SK-N-MC (cell line): ENCODE measurements at places on chromosomes 1 and 21.

- DNase-seq, result no peak
These were observed 157.9 kb downstream of the CASZ1 start for GRCh38 chr1:10638559-10639005.

GRCh38 chr1:206694171-206695124 lies 9.7 kb downstream of the MAPKAPK2 start:
- no peak for DNase-seq

GRCh38 chr1:17635811-17636210 lies 96.3 kb downstream of the ARHGEF10L start:
- DNase-seq, result no peak

GRCh38 chr1:246165826-246166709 lies 341.0 kb downstream of the SMYD3 start:
- DNase-seq, result no peak

DNA sequence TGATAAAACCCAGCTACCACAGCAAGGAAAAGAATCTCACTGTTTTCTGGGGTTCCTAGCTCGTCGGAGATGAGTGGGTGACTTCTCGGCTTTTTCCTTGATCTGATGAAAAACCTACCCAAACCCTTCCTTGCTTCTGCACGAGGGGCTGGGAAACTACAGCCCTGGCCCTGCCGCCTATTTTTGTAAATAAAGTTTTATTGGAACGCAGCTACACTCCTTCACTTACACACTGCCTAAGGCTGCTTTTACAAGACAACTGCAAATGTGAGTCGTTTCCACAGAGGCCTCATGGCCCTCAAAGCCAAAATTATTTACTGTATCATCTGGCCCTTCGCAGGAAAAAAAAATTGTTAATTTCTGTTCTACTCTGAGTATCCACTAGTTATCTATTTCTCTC lies 116.0 kb upstream of the TMPRSS2 start:
- DNase-seq, result no peak

DNA sequence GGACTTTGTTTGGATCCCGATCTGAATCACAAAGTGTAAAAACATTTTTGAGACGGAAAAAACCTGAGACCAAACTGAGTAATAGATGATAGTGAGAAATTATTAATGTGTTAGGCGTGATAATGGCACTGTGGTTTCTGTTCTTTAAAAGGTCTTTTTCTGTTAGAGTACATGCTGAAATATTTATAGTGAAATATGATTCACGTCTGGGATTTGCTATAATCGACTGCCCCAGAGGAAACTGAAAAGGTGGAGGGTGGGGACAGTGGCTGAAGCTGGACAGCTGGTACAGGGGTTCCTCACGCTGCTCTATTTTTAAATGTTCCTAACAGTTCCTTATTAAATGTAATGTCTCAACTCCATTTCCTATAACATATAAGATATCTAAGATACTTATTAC lies 11.2 kb downstream of the URB1 start:
- DNase-seq, result no peak

- DNase-seq, result no peak
These were observed 11.7 kb downstream of the HMGN2 start for GRCh38 chr1:26483980-26484379.

GRCh38 chr1:153087652-153088051 lies 6.7 kb downstream of the SPRR2E start:
- DNase-seq, result no peak

GRCh38 chr21:45511007-45511406 lies 31.2 kb downstream of the SLC19A1 start:
- no peak for DNase-seq

DNA sequence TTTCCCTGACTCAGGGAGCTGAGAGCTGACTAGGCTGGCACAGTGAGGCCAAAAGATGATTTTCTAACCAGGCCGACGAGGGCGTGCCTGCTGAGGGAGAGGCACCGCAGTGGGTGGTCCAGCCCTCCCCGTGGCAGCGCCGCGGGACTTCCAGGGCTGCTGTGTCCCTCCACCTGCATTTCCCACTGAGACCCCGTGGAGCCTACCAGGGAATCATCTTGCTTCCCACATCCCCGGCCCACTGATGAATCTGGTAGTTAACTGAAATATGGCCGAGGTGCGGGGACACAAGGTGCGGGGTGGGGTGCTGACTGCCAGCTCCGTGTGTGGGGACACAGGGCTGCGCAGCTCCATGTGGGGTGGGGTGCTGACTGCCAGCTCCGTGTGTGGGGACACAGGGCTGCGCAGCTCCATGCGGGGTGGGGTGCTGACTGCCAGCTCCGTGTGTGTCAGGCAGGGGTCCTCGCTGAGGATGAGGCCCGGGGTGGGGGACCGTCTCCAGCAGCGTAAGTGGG lies 10.4 kb downstream of the WRAP73 start:
- no peak for DNase-seq

DNA sequence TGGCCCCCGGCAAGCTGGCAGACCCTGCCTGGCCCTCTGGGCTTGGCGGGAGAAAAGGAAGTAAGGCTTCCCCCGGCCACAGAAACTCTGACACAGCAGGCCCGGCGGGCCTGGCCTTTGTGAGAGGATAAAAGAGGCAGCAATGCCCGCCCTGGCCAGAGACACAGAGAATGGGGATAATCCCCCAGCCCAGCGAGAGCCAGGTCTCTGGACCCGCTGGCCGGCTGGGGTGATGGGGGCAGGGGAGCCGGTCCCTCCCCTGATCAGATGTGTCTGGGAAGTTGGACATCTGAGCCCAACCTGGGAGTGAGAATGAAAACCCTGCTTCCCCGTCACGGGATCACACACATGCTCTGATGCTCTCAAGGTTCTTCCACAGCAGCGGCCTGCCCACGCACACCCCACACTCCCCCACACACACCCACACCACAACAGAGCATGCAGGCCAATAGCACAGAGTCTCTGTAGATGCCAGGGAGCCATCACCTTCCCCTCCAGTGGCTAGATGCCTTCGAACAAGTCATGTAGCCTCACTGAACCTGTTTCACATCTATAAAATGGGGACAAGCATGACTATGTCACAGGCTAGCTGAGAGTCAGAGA lies 4.2 kb downstream of the RSPO1 start:
- no peak for DNase-seq

GRCh38 chr1:183143576-183144315 lies 42.3 kb upstream of the LAMC2 start:
- DNase-seq, result no peak

DNA sequence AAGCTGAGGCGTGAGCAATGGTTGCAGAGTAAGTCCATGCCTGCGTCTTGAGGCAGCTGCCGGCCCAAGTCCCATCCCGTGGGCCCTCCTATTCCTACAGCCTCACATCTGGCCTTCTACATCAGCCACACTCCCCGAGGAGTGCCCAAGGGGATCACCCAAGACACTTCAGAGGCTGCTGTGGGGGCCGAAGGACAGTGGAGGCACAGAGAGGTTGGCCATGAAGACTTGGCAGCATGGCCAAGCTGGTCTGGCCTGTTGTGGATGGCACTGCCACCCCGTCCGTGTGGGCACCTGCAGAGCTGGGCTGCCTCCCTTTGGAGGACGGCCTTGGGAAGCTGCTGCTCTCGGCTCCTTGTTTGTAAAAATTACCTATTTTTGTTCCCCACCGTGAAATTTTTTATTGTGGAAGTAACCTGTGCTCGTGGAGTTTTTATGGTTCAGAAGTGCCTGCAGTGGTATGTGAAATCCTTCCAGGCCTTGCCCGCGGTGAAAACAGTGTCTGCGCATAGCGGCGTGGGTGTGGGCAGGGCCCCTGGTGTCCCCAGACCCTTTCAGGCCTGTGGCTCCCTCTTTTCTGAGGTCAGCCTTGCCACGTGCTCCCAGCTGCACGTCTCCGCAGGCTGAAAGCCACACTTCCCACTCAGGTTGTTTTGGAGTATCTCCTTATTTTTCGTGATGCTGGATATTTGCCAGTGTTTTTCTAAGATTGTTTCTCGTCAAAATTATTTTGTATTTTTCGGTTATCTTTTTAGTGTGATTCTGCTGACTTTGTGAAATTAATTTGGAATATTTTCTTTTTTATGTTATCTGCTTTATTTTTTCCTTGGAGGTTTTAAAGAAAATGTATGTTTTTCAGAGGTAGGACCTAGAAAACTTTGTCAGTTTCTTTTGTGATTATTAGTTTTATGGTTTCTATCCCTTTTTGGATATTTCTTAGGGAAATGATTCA lies 20.6 kb downstream of the SLX9 start:
- no peak for DNase-seq

- DNase-seq, result no peak
These were observed 113.6 kb downstream of the MACF1 start for GRCh38 chr1:39317910-39318633.

DNA sequence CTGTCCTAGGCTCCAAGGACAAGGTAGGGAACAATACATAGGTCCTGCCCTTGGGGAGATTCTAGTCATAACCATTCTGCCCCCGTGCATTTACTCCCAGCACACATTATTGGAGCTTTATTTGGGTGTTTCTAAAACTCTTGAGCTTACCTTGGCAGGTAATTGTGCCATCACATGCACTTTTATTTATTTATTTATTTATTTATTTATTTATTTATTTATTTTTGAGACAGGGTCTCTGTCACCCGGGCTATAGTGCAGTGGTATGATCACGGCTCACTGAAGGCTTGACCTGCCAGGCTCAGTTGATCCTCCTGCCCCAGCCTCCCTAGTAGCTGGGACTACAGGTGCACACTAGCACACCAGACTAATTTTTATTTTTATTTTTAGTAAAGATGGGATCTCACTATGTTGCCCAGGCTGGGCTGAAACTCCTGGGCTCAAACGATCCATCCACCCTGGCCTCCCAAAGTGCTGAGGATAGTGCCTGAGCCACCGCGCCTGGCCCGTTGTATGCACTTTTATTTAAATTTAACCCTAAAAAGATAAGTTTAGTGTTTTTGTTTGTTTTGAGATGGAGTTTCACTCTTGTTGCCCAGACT lies 9.2 kb downstream of the AGMAT start:
- no peak for DNase-seq

DNA sequence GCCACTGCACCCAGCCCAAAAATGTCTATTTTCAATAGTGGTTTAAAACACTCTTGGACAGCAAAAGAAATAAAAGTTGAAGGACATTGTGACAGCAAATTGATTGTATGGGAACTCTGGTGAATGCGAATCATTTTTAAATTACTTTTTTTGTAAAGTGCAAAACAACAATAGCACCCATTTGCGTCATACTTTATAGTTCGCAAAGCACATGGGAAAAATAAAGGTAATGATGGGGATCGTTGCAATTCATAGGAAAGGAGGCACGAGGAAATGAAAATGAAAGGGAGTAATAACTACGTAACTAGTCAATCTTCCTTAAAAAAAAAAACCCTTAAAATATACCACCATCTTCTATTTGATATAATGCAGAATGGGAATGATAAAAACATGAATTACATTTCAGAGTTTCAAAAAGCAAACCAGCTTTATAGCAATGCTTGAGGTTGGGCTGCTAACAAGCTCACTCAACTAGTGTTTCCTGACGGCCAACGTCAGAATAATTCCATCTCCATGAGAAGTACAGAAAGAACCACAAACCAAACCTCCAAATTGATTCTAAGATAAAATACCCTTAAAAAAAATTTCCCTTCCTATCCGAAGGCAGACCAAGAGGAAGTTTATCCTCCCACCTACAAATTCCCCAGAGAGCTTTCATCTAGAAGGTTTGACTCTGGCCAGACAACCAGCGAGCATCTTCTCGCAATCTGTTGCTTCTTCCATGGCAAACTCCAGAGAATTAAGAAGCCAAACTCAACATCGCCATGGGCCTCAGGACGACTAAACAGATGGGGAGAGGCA lies at the start of gene EDARADD:
Gene EDARADD (plus strand): TSS at position 606 of the 801 bp plus-strand sequence. CDS start 159 bp downstream, at position 765.
- no peak for DNase-seq

DNA sequence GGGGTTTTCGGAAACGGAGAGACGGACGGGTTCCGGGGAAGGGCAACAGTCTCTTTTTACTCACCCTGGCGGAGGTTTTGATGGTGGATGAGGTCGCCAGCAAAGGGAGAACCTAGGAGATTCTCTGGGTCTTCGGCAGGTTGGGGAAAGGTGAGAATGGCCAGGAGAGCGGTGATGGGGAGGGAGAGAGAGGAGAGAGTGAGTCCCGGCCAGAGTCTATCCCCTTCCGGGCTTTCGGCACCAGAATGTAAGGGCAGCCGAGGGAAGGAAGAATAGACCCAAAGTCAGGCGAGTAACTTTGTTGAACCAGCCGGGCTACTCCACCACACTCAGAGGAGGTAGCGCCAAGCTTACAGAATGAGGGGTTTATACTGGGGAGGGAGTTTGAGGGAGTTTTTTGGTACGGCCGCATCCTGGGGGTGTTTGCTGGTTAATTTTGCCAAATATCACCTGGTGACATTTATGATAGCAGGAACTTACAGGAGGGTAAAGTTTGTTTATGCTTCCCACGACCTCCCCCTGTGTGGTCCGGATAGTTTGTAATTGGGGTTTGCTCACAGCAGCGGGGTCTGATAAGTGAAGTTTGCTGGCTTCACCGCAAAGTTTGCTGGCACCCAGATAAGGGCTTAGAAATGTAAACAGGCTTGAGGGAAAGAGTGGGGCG lies 141.1 kb upstream of the ETV3 start:
- no peak for DNase-seq

GRCh38 chr1:56799605-56800400 lies 19.4 kb downstream of the FYB2 start:
- DNase-seq, result no peak

DNA sequence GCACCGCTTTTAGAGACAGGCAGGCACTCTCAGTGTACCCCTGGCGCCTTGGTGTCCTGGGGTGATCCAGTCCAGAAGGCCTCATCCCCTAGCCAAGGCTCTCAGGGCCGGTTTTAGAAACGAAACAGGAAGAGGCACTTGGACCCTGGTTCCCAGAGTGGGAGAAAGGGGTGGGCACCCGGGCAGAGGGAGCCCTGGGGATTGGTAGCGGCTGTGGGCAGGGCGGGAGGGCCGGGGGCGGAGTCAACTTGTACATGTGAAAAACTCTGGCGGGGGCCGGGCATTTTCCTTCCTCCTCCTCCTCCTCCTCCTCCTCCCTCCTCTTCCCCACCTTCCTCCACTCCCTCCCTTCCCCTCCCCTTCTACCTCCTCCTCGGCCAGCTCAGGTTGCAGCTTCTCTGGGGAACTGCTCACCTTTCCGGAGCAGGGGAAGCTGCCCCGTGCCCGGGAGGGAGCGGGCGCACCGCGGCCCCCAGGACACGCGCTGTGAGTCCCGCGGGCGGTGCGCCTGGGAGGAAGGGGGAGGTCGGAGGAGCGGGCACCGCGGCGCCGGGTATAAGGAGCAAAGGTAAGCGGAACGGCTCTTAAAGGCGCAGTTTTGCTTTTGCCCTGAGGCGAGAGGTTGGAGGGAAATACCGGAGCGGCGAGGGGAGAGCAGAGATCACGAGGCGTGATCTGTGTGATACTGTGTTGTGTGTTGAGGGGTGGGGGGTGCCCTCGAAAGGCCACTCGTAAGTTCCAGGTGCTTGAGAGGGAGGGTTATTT lies at the start of gene CDK18:
Gene CDK18 (plus strand): TSS at position 359 of the 765 bp plus-strand sequence. CDS start 18,499 bp downstream, outside the sequence.
- no peak for DNase-seq
